HT1080 (cell line): ENCODE measurements at places on chromosomes 5 and 9.

GRCh38 chr9:20028849-20029231 is 240.0 kb upstream of the SLC24A2 start:
- DNase-seq: no peak

DNA sequence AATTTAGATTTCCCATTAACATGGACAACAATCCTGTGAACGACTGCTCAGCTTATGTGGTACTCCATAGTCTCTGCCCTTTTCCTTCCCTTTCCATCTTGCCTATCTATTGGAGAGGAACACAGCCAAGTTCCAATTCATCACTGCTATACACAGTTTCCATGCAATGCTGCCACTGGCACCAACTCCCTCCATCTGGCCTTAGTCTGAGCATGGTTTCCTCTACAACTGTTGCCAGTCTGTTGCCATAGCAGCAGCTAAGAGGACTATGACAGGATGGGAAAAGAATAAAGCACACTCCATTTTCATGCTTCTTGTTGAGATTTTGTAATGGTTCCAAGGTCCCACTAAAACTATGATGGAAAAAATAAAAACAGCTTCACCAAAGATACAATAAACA is 189.0 kb downstream of the HCN1 start:
- DNase-seq: peak; percentile 42

DNA sequence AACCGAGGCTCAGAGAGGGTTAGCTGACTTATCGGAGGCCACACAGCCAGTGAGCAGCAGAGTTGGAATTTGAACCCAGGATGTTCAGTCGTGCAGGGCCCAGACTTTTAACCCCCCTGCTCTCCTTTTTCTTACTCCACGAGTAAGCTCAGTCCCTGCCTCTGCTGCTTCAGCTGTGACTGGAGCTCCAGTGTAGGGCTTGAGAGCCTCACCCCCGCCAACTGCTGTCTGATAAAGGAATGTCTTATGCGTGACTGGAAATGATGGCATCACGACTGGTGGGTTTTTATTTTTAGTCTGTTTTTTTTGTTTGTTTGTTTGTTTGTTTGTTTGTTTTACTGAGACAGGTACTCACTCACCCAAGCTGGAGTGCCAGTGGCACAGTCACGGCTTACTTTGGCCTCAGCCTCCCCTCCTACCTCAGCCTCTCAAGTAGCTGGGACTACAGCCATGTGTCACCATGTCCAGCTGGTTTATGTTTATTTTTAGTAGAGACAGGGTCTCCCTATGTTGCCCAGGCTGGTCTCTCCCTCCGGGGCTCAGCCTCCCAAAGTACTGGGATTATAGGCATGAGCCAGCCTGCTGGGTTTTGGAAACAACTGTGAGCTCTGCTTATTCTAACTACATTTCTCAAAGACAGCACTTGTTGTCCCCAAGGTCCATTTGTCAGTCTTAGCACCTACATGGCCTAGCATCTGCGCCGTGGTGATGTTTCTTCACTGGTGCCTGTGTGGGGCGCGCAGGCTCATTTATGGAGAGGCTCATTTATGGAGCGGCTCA is 52.5 kb upstream of the NCS1 start:
- DNase-seq: no peak

DNA sequence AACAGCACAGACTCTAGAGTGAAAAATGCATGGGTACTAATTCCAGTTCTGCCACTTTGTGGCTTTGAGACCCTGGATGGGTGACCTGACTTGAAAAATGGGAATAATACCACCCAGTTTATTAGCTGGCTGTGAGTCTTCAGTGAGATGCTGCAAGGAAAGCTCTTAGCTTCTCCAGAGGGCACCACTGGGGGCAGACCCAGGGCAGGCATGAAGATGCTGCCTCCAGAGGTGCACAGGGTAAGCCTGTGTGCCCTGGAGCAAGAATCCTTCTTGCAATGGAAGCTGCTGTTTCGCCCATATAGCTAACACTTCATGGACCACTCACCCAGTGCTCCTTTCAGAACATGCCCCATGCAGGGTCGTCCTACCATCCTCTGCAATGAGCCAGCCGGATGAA is 75.7 kb downstream of the C5orf15 start:
- DNase-seq: no peak

- no peak for DNase-seq
Observed at GRCh38 chr9:131545003-131545785, at the start of gene PRRT1B. Gene PRRT1B (plus strand): TSS chr9:131545523. CDS start chr9:131545616, 93 bp downstream.

DNA sequence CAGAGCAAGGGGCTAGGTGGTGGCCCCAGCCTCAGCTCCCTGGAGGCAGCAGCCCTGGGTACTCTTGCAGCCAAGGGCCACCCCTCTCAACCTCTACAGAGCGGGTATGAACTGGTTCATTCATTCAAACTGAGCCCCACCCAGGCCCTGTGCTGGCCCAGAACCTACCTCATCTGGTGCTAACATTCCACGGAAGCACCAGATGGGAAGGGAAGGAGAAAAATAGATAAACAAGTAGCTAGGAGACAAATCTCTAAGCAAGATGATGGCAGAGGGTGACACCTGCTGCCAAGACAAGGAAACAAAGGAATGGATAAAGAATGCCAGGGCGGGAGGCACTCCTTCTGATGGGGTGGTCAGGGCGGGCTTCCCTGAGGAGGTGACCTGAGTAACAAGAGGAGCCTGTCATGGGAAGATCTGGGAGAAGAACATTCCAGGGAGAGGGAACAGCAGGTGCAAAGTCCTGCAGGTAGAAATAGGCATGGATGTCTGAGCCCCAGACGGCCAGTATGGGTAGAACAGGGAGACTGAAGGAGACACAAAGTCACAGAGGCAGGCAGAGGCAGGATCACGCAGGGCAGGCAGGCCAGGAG is 6.1 kb downstream of the ST6GALNAC4 start:
- peak; percentile 37 for DNase-seq

DNA sequence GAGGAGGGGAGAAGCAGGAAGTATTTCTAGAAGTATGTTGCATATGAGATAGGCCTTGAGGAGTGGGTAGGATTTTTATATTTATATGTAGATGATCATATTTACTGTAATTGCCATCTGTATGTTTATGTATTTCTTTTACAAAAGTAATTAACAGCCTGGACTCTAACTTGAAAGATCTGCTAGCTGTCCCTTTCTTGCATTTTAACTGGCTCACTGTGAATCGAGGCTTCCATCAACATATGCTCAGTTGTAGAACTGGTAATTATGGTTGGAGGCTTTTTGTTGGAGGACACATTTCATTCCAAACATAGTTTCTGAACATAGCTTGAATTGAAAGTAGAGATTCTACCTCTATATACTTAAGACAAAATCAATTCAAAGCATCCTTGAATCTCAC is 23.4 kb downstream of the ABLIM3 start:
- no peak for DNase-seq
